ENCODE measurements at places on chromosomes 7 and 10. TPM values are rescaled to one million over a fixed set of nuclear protein-coding genes. Genes with fewer than 3 reads are reported as not detected.

Gene PLXNA4
- total RNA-seq, result 2.2 TPM

Gene TMEM273
- not detected for total RNA-seq

Gene AS3MT
- total RNA-seq, result 1.2 TPM

Gene PAX4
- not detected for total RNA-seq

Gene GFRA1
- total RNA-seq, result 1.1 TPM

Gene OPALIN
- total RNA-seq, result not detected

Gene ZCCHC24
- total RNA-seq, result 33.2 TPM
